Ascending aorta (tissue), 2 donors: ENCODE measurements at places on chromosomes 16 and 17.

GRCh38 chr17:226108-227077 lies 44.9 kb upstream of the DOC2B start:
- no peak for DNase-seq
- H3K27ac ChIP-seq, result no peak overlapping the region
- H3K36me3 ChIP-seq, result no peaks in the 10 kb centered on the region
- no peaks in the 10 kb centered on the region for H3K4me1 ChIP-seq
- H3K27me3 ChIP-seq, result no peaks in the 10 kb centered on the region
- H3K4me3 ChIP-seq, result no peak overlapping the region

GRCh38 chr17:56480501-56480900 lies 113.0 kb upstream of the NOG start:
- no peaks in the 10 kb centered on the region for H3K27me3 ChIP-seq
- no peaks in the 10 kb centered on the region for H3K4me1 ChIP-seq
- H3K4me3 ChIP-seq, result no peak overlapping the region
- no peaks in the 10 kb centered on the region for H3K36me3 ChIP-seq
- no peak overlapping the region for H3K27ac ChIP-seq

DNA sequence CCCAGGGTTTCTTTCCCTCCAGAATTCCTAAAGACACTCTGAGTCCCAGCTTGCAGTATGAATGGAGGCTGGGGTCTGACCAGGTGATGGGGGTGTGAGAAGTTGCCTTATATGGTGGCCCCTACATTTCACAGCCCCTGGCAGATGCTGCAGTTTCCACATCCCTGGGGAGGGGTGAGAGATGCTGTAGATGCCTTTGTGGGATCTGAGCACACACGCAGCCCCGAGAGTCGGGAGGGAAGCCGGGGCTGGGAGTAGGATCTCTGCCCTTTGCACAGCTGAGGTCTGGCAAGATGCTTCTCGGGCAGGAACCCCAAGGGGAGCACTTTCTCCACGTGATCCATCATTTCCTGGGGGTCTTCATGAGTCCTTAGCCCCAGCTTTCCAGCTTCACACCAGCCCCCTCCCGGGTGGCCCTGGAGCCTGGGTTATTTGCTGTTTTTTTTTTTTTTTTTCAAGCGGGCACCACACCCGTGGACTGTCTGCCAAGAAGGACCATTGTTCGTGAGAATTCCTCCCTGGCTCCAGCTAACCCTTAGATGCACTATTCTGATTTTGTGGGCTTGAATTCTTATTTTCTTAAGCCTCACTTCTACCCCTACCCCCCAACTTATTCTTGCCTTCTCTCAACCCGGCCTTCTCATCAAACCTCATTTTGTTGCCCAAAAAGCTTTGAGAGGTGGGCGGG lies 50.6 kb downstream of the NTN1 start:
- peaks cover 30% of the 10 kb centered on the region for H3K4me1 ChIP-seq
- no peaks in the 10 kb centered on the region for H3K27me3 ChIP-seq
- DNase-seq, result no peak
- no peaks in the 10 kb centered on the region for H3K36me3 ChIP-seq
- H3K4me3 ChIP-seq, result no peak overlapping the region

DNA sequence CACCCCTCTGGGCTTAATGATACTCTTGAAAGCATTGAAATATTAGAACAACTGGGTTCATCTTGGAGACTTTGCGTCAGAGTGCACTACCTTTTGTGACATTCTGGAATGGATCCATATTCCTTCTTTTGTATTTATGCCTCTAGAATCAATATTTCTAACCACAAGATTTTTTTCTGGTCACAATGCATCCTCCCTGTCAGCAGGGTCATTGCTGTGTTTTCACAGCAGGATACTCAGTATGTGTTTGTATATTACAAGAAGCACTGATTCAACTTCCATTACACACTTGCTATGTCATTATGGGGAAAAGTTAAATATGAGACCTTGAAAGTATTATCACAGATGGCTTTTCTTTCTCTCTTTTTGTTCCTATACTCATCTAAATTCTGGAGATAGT lies 370.0 kb downstream of the HS3ST3B1 start:
- H3K36me3 ChIP-seq, result no peaks in the 10 kb centered on the region
- DNase-seq, result no peak
- no peaks in the 10 kb centered on the region for H3K4me1 ChIP-seq
- no peaks in the 10 kb centered on the region for H3K27me3 ChIP-seq

DNA sequence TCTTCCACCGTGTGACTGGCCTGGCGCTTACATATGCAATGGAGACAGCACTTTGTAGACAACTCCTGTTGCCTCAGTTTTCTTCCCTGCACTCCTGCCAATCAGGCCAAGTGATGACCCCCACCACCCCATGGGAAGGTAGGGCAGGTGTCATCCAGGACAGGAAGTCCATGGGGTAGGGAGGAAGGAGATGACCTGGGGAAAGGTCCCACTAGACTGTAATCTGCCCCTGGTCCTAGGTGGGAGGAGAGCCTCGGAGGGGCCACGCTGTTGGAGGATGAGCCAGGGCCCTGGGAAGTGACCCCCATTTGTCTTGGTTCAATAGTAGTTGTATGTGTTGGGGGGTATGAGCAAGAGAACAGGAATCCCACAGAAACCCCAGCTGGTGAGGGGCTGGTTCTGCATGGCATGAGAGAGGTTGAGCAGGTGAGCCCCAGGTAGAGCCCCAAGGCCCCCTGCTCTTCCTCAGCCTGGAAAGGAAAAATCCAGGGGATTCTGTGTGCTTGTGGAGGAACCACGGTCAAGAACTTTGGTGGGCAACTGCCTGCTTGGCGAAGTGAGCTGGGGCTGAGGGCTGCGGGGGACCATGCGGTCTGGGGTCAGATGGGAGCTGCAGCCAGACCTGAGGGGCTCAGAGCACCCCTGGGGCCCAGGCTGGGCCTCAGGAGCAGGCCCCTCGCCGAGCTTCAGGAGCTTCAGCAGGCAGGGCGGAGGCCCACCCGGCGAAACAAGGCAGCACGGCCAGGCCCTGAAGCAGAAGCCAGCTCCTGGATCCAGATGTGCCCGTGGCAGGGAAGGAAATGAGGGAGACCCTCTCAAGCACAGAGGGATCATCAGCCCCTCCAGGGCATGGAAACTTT lies 50.7 kb downstream of the NT5M start:
- no peak overlapping the region for H3K27ac ChIP-seq
- no peak for DNase-seq

GRCh38 chr17:77146882-77147281 lies 6.1 kb downstream of the SEC14L1 start:
- H3K27me3 ChIP-seq, result no peaks in the 10 kb centered on the region
- no peak overlapping the region for H3K27ac ChIP-seq
- H3K4me3 ChIP-seq, result no peak overlapping the region

GRCh38 chr17:27414271-27414670 lies 42.0 kb upstream of the KSR1 start:
- no peak overlapping the region for H3K4me3 ChIP-seq
- DNase-seq, result no peak
- no peaks in the 10 kb centered on the region for H3K36me3 ChIP-seq
- H3K27ac ChIP-seq, result no peak overlapping the region
- no peaks in the 10 kb centered on the region for H3K4me1 ChIP-seq
- no peaks in the 10 kb centered on the region for H3K27me3 ChIP-seq

DNA sequence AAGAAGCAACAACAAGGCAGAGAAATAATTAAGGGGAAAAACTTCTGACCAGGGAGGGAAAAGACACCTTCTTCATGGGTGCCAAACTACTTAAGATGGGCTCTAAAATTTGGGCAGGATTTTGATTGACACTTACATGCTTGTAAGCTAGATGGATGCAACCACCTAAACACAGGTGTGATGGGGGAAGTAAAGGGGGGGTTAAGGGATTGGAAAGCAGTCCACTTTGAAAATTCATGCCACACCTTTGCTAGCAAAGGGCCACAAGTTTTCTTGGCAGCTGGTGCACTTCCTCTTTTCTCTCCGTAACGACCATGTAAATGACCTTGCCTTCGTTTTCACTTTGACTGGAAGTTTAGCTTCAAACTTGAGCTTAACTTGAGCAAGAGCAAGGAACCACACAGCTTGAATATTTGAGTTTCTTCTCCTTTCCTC lies 14.3 kb upstream of the PRKAR1A start:
- H3K36me3 ChIP-seq, result no peaks in the 10 kb centered on the region
- no peak for DNase-seq
- H3K27ac ChIP-seq, result no peak overlapping the region
- no peak overlapping the region for H3K4me3 ChIP-seq

- no peaks in the 10 kb centered on the region for H3K36me3 ChIP-seq
- peaks cover 4% of the 10 kb centered on the region for H3K27me3 ChIP-seq
- H3K4me1 ChIP-seq, result peaks cover 7% of the 10 kb centered on the region
- H3K4me3 ChIP-seq, result peak overlapping the region; percentile 44
- H3K27ac ChIP-seq, result no peak overlapping the region
Observed at GRCh38 chr16:89574681-89575246, 794 bp upstream of the CPNE7 start.

GRCh38 chr16:65121870-65122723 lies at the start of gene CDH11:
Gene CDH11 (minus strand): TSS chr16:65122063. CDS start chr16:65004869, 117,194 bp downstream.
- H3K36me3 ChIP-seq, result no peaks in the 10 kb centered on the region
- DNase-seq, result no peak
- peak within 1 kb of the TSS; percentile 84 for H3K4me3 ChIP-seq
- peak within 1 kb of the TSS; percentile 93 for H3K27ac ChIP-seq

DNA sequence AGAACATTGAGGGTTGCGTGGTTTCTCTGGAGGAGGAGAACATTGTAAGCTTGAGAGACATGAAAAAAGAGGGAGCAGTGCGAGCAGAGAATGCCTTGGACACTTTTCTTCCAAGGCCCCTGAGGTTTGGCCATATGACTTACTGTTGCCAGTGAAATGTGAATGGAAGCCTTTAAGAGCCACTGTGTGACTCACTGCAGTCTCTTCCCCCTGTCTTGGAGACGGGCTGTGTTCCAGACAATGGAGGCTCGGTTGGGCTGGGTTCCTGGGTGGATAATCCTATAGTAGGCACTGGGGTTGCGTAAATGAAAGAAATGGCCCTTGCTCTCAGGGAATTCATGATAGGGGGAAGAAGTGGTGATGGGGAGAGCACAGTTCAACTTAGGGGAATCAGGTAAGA lies 75.5 kb downstream of the SHISA9 start:
- H3K36me3 ChIP-seq, result no peaks in the 10 kb centered on the region
- no peak overlapping the region for H3K4me3 ChIP-seq
- H3K27me3 ChIP-seq, result no peaks in the 10 kb centered on the region
- no peak for DNase-seq
- no peak overlapping the region for H3K27ac ChIP-seq

DNA sequence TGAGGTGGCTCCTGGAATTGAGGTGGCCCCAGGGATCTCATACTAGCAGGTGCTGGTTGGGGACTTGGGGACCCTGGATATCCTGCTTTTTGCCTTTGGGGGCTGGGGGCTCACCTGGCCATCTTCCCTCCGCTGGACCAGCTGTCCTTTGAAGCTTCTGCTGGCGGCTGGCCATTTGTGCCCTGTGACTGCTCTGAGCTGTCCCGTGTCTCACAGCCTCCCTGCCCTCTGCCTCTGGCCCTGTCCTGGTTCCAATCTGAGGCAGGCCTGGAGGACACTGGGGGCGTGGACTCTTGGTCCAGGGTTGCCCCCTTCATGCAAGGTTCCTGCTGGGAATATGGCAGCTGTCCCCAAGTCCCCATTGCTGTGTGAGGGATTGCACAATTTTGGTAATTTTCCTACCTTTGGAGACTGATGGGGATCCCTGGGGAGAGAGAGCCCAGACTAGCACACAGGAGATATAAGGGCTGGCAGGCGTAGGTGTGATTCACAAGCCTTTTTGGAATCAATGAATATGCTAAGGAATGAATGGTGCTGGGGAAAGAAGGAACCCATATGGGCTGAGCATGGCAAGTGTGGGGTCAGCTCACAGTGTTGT lies 19.2 kb downstream of the ADCY7 start:
- H3K4me3 ChIP-seq, result no peak overlapping the region
- no peak for DNase-seq
- peaks cover 3% of the 10 kb centered on the region for H3K36me3 ChIP-seq

GRCh38 chr17:57136355-57136754 lies 51.3 kb downstream of the AKAP1 start:
- no peaks in the 10 kb centered on the region for H3K27me3 ChIP-seq
- H3K4me1 ChIP-seq, result no peaks in the 10 kb centered on the region
- H3K4me3 ChIP-seq, result no peak overlapping the region
- DNase-seq, result no peak
- no peaks in the 10 kb centered on the region for H3K36me3 ChIP-seq

DNA sequence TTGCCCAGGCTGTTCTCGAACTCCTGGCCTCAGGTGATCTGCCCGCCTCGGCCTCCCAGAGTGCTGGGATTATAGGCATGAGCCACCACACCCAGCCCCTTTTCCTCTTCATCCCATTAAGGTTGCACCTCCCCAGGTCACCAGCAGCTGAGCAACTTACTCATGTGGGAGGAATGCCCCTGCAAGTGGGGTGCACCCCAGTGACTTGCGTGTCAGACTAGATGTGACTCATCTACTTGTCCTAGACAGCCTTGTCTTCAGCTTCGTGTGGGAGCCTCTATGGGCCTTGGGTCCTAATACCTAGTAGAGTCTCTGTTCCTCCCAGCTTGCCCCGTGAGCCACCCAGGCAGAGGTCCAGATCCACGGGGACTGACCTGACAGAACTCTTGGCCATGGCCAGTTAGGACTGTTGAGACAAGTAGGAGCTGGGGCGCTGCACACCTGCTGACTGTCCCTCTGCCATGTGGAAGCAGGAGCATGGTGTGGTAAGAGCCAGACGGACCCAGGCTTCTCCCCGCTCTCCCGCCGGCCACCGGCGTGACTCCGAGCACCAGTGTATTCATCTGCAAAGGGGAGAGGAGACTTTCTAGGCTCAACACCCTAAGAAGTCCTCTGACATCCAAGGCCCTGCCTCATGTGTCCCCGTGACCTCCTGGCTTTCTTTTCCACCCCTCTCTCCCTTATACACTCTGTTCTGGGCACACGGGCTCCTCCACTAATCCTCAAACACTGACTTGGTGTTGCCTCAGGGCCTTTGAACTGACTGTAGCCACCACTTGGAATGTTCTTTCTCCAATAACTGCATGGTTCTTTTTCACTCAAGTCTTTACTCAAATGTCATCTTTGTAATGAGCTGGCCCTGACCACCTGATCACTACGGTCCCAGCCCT lies 11.6 kb upstream of the CBX4 start:
- no peaks in the 10 kb centered on the region for H3K27me3 ChIP-seq
- H3K4me3 ChIP-seq, result no peak overlapping the region
- H3K36me3 ChIP-seq, result no peaks in the 10 kb centered on the region
- DNase-seq, result no peak
- peaks cover 3% of the 10 kb centered on the region for H3K4me1 ChIP-seq
- no peak overlapping the region for H3K27ac ChIP-seq

DNA sequence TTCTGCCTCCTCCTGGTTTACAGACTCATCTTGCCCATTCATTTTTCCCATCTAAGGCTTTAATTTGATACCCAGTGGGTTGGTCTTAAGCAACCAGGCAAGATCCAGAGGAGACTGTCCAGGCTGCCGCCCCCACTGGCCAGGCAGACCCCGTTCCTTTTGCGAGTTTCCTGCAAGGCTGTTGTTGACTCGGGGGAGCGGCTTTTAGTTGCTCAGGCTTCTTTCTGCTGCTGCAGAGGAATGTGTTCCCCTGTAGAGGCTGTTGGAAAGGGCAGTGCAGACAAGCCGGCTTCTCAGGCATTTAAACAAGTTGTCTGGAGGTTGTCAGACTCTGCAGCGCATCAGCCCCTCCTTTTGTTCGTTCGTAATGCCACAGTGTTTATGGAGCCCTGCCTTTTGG lies 231.2 kb downstream of the PRKCA start:
- H3K4me1 ChIP-seq, result no peaks in the 10 kb centered on the region
- no peak for DNase-seq
- H3K27me3 ChIP-seq, result no peaks in the 10 kb centered on the region

GRCh38 chr17:42937712-42938596 lies 26.3 kb downstream of the AARSD1 start:
- H3K4me1 ChIP-seq, result no peaks in the 10 kb centered on the region
- no peak overlapping the region for H3K4me3 ChIP-seq
- DNase-seq, result no peak
- no peaks in the 10 kb centered on the region for H3K36me3 ChIP-seq
- H3K27me3 ChIP-seq, result no peaks in the 10 kb centered on the region

- H3K4me3 ChIP-seq, result no peak overlapping the region
- no peaks in the 10 kb centered on the region for H3K4me1 ChIP-seq
- H3K27ac ChIP-seq, result no peak overlapping the region
- DNase-seq, result no peak
Observed at GRCh38 chr17:46264456-46265198, 30.3 kb upstream of the LRRC37A start.
